Inflammatory macrophage treated with lipopolysaccharide for 4 hours (primary cell): ENCODE measurements at places on chromosomes 4 and X.

- no peak for DNase-seq
Measured at GRCh38 chr4:54006755-54007154, 57.6 kb downstream of the CHIC2 start.

DNA sequence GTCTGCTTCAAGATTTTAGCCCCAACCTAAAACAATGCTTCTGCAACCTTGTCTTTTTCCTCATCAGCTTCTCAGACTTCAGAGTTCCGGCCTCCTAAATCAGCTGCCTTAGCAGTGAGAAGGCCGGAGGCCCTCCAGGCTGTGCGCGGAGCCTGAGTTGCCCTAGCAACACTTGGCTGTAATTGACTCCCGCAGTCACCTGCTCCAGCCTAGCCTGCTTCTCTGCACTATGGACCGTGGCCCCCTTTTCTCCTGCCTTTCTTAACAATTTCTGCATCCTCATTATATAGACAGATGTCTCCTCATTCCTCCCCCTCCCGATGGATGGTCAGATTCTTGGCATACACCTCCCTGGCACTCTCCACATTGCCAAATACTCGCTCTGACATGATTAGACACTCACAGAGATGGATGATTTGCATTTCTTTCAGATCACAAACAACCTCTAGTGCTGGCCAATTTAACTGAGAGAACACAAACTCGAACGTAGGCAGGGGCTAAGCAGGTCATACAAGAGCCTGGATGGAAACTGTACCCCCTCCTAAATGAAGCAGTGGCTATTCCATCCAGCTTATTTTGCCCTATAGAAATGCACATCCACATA is 9.5 kb upstream of the HUWE1 start:
- no peak for DNase-seq

DNA sequence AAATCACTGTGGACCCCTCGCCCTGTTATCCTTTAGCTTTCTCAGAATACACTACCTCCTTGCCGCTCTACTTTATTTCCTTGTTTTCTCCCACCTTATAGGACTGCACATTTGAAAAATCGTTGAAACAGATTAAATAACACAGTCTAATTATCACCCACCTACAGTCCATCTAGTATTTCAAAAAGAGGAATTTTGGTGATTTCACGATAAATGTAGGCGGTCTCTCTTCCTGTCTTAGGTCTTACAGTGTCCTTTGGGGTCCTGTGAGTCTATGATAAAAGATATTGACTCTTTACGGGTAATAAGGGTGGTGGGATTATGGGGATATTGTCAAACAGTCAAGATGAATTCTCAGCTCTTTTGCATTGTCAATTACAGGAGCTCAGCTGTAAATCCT is 2.4 kb upstream of the TBL1X start:
- DNase-seq = peak; percentile 36

DNA sequence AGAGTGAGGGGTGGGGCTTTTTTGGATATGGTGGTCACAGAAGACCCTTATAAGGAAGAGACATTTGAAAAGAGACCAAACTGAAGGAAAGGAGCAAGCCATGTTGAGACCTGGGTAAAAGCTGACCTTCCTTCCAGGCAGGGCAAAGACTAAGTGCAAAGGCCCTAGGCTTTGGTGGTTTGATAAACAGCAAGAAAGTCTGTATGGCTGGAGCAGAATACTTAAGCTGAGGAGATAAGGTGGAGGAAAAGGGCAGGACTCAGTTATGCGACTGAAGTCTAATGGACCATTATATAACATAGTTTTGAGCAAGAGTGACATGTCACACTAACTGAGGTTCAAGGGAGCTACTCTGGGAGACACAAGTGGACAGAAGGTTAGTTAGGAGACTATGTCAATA is 20.0 kb downstream of the SH3RF1 start:
- DNase-seq = no peak

GRCh38 chr4:114226968-114227760 is 247.7 kb upstream of the ARSJ start:
- DNase-seq = no peak

DNA sequence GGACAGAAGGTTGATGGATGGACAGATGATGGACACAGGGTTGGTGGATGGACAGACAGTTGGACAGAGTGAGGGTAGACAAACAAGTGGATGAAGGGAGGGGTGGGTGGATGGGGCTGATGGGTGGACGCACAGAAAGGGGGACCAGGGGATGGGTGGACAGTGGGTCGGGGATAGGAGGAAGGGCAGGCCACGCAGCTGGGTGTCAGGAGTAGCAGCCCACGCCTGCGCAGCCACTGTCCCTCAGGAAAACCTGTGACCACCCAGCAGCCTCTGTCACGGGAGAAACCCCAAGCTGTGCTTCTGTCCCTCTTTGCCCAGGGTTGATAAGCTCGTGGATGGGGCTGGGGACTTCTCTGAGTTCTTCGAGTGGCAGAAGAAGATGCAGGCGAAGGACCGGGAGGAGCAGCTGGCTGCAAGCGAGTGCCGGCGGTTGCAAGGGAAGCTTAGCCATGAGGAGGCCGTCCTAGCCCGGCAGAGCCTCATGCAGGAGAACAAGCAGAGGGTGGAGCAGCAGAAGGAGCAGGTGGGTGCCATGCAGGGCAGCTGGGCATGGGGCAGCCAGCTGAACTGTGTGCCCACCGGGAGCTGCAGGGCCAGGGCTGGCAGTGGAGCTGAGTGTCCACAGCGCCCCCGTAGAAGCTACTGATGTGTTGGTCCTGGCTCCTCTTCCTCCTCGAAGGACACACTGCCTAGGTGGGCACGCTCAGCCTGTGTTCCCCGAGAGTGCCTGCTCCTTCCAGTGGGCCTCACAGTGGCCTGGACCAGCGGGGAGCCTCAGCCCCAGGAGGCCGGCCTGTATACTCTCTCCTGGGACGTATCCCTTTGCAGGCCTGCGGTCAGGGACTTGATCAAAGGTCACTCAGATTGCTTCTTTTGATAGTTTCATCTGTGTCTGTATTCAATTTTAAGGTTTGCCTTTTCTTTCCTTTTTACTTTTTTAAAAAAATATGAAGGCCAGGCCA is 16.8 kb upstream of the RNF4 start:
- DNase-seq = no peak

DNA sequence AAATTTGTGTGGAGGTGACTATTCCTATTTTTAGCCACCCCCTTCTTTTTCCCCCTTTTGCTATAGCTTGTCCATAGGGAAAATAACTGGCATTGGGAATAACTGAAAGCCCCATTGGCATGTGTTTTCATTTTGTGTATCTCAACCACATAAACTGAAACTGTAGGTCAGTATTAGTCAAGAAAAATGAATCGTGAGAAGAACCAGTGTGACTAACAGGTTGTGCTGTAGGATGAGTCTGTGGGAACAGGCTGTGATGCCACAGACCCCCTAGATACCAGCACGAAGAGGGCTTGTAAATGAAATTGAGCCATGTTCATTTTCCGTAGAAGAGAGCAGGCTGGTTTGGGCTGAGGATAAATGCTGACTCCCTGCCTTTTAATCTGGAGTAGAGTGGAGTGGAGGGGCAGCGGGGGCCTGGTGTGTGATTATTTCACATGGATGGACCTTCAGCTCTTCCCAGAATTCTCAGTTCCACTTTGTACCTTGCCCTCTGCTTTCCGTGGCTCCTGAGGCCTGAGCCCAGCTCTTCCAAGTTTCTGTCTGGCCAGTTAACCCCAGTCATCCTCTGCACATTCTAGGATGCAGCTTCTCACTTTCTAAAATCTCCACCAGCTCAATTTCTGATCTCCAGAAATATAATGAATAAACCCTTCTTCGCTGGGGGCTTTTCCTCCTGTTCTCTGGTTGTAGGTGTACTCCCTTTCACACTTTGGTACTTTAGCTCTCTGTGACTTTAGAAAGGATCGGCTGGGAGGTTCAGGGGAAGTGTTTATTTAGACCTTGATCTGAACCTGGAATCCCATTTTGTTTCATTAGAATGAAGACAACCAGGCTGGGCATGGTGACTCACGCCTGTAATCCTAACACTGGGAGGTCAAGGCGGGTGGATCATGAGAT is 37.3 kb downstream of the DCUN1D4 start:
- DNase-seq = no peak

DNA sequence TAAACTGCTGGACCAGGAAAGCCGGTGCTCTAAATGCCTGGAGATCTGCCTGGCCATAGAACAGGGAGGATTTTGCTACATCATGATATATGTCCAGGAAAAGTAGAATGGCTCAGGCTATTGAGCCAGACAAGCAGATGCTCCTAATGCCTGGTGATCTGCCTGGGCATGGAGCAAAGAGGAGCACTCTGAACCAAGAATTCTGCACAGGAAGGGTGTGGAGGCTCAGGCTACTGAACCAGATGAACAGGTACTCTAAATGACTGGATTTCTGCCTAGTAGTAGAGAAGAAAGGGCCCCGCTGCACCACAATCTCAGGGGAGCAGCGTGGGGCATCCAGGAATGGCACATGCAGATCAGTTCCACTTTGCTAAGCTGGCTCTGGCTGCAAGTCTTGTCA is 607.9 kb downstream of the ANKRD50 start:
- no peak for DNase-seq

DNA sequence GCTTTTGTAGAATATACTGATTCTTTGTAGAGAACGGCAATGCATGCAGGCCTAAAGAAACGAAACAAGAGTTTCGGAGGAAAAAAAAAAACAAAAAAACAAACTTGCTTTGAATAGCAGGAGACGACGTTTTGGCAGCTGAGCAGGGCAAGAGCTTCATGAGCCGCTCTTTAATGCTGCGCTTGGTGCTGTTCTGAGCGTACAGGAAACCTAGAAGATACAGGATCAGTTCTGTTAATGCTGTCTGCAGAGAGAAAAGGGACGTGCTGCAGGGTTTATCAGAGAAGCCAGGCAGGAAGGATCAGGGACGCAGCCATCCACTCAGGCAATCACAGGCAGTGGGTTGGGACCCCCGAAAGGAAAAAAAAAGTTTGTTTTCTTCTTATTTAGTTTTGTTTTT is 182.2 kb downstream of the PACRGL start:
- no peak for DNase-seq

DNA sequence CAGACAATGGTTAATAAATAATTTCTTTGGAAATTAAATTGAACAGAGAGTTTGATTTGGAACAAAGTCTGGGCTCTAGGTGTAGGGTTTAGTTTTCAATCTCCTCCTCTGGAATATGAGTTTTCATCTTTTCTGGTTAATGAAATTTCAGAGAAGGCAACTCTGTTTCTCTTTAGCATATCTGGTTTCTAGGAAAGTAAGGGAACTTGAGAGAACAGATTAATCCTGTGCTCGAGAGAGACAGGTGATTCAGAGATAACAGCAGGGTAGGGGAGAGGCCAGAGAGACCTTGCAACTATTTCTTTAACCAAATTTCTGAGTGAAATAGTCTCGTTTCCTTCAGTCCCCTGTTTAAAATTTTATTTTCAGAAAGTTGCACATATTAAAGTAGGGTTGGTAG is 275.4 kb downstream of the GALNTL6 start:
- no peak for DNase-seq
